ENCODE measurements at places on chromosomes 7 and 10.

DNA sequence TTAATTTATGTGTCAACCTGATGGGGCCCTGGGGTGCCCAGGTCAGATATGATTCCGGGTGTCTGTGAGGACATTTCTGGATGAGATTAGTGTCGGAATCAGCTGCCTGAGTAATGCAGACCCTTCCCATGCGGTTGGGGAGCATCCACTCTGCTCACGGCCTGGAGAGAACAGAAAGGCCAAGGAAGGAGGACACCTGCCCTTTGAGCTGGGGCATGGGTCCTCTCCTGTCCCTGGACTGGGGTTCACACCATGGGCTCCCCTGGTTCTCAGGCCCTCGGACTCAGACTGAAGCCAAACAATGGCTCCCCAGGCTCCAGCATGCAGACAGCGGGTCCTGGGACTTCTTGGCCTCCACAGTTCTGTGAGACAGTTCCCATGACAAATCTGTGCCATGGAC is 94.3 kb downstream of the BMS1 start:
- DNase-seq, result no peak

DNA sequence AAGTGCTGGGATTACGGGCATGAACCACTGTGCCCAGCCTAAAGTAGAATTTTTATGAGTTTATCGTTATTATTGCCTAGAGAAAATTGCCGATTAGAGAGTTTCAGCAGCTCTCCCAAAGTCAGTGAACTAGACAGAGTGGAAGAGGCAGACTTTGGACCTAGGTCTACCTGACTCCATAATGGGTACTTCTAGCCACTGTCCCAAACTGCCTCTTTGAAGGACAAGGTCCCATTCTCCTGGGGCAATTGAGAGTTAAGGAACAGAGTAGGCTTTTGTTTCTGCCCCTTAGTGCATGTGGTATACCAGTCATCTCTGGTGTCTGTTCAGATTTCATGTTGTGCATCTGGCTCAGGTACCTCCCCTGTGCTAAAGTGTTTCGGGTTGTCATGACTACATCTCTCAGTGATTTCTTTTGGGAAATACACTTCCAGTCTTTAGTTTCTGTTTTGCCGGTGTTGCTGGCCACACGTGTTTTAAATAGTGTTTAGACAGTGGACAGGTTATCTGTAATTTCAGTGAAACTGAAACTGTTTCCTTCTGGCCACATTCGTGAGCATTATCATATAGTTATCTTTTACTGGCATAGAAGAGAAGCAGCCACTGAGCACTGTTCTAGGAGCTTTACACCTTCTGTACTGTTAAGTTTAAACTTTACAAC is 4.7 kb downstream of the TMEM236 start:
- no peak for DNase-seq

GRCh38 chr10:46229144-46229563 is 57.6 kb upstream of the ANTXRL start:
- DNase-seq, result no peak

GRCh38 chr10:113479346-113480080 is 73.3 kb upstream of the HABP2 start:
- no peak for DNase-seq

GRCh38 chr10:50397312-50398140 is 146.2 kb upstream of the ASAH2 start:
- DNase-seq, result no peak

DNA sequence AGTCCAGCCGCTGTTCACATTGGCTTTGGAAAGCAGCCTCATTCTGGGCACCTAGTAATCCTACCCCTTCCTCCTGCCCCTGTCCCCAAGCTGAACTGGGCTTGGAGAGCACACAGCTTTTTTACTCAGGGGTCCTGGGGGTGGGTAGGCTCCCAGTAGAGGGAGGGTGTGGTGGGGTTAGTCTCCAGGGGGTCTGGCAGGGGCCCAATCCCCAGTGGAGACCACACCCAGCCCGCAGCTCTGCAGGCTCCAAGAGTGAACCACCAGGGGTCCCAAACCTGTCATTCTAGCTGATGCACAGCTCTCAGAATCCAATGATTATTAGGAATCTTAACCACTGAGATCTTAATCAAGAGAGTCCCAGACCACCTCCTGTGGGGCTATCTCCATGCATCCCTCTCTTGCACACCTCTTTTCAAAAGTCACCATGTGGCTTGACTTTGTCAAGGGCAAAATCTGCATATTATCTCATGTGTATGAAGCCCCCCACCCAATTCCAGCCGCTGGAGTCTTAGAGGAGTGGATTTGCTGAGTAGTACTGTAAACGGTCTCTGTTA is 2.7 kb downstream of the HOXA11 start:
- DNase-seq, result no peak

DNA sequence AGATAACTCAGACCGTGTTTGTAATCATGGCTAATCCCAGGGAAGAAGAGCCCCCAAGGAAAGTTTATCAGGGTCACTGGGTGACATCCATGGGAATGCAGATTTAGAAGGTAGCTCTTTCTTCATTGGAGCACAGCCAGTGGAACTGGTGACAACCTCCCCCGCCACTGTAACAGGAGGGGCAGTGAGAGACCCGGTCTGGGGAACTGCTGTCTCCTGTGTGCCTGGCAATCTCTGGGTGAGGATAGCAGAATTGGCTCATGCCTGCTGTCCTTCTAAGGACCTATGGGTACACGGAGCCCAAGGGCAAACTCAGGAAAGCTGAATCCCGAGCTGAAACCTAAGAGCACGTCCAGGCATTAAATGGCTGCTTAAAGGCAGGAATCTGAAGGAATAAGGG is 341.6 kb downstream of the ABCA13 start:
- DNase-seq, result no peak

DNA sequence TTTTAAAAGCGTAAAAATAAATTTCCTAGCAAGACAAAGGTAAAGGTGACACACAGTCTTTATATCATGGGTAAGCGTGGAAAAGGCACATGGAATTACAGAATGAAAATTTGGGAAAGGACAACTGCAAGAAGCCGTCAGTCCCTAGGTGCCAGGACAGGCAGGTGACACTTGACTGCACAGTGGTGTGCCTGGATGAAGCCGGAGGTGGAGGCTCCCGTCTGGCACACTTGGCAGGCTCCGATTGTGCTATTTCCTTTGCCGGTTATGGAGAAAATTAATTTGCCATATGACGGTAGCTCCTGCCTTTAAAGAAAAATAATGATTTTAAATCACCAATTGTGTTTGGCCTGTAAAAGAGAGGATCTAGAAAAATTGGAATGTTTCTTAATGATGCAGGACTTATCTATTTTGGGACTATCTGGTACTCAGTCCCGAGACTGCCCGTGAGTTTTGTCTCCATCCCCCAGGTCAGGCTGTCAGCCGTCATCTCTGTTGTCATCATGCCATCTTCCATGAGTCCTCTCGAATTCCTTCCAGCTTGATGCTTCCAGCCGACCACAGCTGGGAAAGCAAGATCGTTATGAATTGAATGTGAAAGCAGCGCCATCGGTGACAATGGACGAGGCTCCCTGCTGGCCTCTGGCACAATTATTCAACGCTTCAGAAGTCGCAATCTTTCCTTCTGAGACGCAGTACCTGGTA is 56.2 kb upstream of the MGMT start:
- no peak for DNase-seq

DNA sequence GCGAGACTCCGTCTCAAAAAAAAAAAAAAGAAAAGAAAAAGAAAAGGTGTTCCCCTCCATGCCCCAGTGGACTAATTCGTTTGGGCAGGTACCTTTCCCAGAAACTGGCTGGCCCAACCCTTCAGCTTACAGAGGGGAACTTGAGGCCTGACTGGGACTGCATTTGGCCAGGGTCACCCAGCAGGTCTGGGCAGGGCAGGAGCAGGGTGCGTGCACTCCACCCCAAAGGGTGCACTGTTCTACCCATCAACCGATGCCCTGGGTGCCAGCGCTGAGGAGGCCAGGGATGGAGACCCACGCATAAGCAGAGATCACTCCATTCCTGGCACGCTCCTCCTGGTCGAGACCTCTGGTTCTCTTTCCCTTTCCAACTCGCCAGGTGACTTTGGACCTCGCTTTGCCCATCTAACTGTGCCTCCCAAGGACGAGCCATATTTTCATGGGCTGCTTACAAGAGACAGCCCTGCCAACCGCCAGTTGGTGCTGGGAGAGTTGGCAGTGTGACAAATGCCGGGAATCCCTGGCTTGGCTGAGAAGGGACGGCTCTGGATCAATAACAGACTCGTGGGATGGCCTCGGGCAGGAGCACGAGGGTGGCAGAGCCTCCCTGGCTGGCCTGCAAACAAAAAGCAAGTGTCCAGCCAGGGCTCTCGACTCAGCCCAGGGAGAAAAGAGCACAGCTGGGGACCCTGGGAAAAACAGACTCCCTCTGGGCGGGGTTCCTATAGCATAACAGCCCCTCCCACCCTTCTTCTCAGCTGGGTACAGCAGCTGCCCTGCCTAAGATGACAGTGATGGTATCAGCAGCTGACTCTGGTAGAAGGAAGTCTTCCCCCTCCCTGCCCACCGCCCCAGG is 7.9 kb downstream of the HSPB1 start:
- no peak for DNase-seq

- no peak for DNase-seq
Measured at GRCh38 chr7:112215787-112216186, 9.3 kb downstream of the ZNF277 start.

GRCh38 chr10:86747796-86748581 is 8.4 kb upstream of the BMPR1A start:
- DNase-seq, result no peak

DNA sequence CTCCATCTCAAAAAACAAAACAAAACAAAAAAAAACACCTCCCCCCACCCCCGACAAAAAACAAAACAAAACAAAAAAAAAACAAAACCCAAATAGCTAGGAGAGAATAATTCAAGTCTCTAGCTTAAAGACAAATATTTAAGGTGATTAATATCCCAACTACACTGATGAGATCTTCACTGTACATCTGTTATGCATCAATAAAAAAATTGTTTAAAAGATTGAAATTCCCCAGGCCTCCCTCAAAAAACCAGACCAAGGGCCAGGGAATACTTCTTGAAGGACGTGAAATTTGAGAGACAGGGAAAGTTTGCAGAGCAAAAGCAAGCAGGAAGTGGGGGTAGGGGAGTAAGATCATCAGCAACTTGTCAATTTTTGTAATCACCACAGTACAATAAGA is 232.6 kb downstream of the REEP3 start:
- no peak for DNase-seq

- DNase-seq, result no peak
Measured at GRCh38 chr7:11082552-11083213, 109.0 kb downstream of the PHF14 start.

GRCh38 chr7:105617280-105618015 is 36.2 kb upstream of the EFCAB10 start:
- DNase-seq, result no peak

DNA sequence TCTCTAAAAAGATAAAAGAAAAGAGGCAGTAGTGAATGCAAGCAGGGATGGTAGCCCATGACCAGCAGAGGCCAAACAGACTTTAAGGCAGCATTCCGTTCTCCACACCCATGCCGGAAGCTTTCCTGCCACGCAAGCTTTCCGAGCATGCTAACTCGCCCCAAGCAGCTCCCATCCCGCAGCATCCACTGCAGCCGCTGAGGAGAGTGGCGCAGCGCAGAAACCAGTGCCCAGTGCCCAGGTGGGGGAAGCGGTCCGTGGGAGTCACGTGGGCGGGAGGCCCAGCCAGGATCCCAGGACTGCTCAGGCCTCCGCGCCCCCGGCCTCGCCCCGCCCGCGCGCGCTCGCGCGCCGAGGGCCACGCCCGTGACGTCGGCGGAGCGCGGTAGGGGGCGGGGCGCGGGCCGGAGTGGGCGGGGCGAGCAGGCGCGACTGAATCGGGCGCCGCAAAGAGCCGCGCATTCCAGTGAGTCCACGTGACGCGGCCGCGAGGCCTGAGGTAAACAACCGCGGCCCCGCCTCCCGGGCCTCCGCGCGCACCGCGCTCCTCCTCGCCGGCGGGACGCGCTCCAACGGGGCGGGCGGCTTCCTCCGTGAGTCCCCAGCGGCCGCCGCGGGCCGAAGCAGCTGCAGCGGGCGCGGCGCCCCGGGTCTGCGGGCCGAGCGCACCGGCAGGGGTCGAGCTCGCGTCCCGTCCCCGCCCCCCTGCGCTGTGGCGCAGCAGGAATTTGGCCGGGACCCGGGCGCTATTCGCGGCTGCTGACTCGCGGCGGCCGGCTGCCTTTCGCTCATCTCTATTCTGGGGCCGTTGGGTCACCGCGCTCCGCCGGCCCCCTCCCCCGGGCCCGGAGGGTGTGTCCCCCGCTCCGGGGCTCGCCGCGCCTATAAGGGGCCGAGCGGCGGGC is at the start of gene OTUD1:
TSS of gene OTUD1 (plus strand) at position 529 of the 905 bp plus-strand sequence. CDS start 383 bp downstream, outside the sequence.
- DNase-seq, result peak; percentile 84

DNA sequence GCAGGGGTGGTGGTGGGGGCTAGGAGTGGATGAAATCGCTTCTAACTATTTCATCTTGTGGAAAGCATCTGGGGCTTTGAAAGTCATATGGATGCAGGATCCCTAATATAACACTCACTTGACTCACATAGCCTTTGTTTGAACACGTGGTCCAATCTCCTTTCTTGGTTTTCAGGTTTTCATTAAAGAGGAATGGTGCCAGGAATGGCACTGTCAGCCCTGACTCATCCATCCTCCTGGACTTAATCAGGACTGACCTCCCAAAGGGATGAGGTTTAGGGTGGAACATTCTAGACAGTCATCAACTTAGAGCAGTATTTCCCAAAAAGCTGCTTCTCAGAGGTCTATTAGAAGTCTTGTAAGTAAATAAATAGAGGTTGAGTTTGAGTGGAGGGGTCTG is 162.0 kb upstream of the PLXNA4 start:
- DNase-seq, result no peak

DNA sequence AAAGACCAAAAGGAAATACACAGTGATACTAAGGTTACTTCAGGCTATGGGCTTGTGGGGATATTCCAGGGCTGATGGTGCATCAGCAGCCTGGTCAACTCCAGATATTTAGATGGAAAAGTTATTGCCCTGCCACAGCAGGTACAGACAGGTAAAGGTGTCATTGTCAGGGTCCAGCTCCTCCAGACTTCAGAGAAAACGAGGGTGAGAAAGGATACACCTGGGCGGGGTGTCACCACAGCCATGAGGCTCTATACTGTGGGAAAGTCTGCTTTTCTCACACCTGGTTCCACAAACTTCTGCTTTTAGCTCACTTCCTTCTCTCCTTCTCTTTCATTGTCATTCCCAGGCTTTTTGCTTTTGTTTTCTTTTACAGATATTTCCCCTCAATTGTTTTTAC is 2.0 kb upstream of the C10orf120 start:
- no peak for DNase-seq
